ENCODE measurements at places on chromosomes 2 and 18.

- peak; percentile 41 for DNase-seq
These were observed 72.1 kb upstream of the FHL2 start for GRCh38 chr2:105470979-105471378.

- no peak for DNase-seq
These were observed 46.8 kb upstream of the SPOPL start for GRCh38 chr2:138454761-138455160.

DNA sequence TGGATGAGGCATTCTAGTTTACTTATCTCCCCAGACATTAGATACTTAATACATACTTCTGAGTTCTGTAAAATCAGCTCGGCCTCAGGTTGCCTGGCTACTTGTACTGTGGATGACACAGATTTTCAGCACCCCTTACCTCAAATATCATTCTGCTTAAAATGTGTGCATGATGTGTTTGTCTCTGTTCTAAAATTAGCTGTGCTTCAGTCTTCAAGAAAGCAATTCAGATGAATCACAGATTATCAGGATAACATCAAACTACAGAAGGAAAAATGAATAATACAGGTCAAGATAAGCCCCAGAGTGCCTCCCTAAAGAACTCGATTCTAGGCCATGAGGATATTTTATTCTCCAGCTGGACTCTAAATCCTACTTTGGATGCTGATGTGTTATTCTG is 21.3 kb upstream of the MAPRE2 start:
- no peak for DNase-seq

DNA sequence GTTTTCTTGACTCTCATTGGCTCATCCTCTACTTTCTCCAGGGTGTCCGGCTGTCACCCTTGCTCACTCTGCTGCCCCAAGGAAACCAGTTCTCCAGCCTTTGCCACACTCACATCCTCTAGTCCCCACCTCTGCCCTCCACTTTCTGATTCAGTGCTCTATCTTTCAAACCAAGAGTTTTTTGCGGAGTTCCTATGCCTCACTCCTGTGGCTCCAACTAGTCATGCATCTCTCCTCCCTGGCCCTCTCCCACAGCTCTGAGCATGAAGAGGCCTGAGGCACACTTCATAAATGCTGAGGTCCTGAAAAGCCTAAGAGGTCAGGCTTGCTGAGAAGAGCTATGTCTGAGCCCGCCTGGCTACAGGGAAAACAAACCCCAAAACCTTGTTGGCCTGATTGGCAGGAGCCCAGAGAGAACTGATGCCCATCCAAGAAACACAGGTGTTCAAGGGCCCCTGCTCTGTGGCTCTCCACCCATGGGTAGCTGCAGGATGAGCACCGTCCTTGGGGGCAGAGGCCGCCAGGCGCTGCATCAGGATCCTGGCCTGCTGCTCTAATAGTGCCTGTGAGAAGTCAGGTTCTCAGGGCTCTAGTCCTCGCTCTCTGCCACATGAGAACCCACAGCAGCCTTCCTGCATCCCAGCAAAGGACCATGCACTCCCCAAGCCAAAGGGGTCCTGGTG is 42.1 kb downstream of the HS1BP3 start:
- DNase-seq = peak; percentile 54

DNA sequence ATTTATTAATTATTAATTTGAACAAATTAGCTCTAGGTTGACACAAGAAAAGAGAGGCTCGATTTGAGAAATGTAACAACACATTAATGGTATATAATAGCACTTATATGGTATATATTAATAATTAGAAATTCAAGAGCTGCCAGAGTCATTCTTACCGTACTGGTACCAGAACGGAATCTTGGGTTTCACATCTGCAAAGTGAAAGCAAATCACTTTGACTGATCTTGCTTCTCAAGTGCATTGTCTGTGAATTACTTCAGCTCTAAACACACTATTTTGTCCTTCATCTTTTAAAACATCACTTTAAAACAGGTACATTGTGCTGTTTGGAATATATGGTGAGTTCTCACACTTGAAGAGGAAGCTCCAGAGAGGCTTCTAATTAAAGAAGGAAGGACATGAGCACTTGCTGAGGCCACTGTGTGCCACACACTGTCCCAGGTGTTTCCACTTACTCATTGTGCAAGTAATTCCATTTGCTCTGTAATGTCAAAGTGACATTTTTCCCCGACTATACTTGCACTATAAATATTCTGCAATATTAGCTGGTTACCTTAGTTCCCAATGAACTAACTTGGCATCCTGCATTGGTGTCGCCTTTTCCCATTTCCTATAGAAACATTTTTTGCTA is 85.8 kb downstream of the PLA2R1 start:
- no peak for DNase-seq

GRCh38 chr2:120204022-120204405 is 19.2 kb downstream of the TMEM185B start:
- DNase-seq = no peak

- DNase-seq = no peak
These were observed 75.7 kb upstream of the OTOS start for GRCh38 chr2:240216167-240216566.

GRCh38 chr18:25735459-25735858 is 355.0 kb downstream of the SS18 start:
- DNase-seq = no peak

- no peak for DNase-seq
These were observed 169.5 kb downstream of the SRBD1 start for GRCh38 chr2:45441571-45441970.

DNA sequence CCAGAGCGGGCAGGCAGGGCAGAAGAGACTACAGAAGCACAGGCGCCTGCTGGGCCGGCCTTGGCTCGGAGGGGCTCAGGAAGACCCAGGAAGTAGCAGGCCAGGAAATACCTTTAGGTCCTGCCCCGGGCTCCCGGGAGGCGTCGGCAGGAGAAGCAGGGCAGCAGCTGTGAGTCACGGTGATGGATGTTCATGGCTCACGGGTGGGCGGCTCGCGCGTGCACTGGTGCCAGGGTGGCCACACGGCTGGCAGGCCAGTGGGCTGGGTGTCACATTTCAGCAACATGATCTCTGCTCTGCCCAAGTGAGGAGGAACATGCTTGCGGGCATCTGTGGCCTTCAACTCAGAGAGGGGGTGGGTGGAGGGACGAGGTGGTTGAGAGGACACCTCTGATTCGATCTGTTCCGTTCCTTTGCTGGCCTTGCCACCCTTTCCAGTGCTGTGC is 139.3 kb downstream of the KLHL29 start:
- DNase-seq = no peak

- no peak for DNase-seq
These were observed 389.5 kb downstream of the RND3 start for GRCh38 chr2:150097901-150098531.

- DNase-seq = no peak
These were observed 81.2 kb downstream of the PDCL3 start for GRCh38 chr2:100643906-100644501.

GRCh38 chr2:37561615-37562569 is 109.5 kb downstream of the CDC42EP3 start:
- no peak for DNase-seq

- DNase-seq = no peak
These were observed 93.3 kb downstream of the ALPK2 start for GRCh38 chr18:58535340-58536201.

- DNase-seq = no peak
These were observed 2.8 kb downstream of the C1D start for GRCh38 chr2:68059784-68060525.

DNA sequence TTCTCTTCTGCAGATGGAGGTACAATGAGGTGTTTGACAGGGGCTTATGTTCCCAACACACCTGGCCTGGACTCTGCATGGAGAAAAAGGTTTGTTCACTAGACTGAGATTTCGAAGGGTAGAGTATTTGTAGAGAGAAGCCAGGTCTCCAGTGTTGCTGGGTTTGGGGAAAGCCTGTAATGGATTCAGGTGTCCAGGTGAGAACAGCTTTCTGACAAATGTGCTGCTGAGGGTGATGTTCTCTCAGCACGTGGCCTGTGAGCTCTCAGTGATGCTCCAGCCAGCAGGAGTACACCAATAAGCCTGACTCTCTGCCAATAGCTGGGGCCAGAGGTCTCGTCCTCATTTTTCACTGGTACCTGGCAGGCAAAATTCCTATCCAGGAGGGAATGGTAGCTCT is 43.8 kb upstream of the ARHGAP25 start:
- DNase-seq = no peak

- no peak for DNase-seq
These were observed 46.4 kb upstream of the NPAS2 start for GRCh38 chr2:100773538-100773937.

DNA sequence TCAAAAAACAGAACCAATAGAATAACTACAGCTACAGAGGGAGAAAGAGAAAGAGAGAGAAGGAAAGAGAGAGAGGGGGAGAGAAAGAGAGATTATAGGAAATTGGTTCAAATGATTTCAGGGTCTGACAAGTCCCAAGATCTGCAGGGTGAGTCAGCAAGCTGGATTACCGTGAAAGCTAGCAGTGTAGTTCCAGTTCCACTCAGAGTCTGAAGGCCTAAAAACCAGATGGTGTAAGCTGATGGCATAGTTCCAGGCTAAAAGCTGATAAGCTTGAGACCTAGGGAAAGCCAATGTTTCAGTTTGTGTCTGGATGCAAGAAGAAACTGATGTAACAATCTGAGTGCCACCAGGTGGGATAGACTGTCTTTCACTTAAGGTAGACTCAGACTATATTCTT is 397.7 kb downstream of the TRIB2 start:
- DNase-seq = no peak

DNA sequence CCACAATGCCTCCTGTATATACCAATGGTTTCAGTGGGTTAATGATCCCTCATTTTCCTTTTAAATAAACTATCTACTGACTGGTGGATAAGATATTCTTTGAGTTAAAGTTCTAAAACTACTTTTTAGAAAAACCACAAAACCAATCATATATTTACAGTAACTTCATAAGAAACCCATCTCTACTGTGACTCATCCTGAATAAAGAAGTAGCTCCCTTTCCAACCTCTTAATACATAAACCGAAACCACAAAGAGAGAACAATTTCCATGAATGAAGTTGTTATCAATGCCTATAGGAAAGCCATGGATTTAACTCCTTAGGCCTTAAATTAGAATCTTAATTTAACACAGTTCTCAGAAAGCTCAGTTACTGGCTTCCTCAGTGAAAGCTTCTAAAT is 227.0 kb upstream of the SMAD7 start:
- DNase-seq = no peak

- no peak for DNase-seq
These were observed 73.3 kb upstream of the FSIP2 start for GRCh38 chr2:185665251-185665814.

DNA sequence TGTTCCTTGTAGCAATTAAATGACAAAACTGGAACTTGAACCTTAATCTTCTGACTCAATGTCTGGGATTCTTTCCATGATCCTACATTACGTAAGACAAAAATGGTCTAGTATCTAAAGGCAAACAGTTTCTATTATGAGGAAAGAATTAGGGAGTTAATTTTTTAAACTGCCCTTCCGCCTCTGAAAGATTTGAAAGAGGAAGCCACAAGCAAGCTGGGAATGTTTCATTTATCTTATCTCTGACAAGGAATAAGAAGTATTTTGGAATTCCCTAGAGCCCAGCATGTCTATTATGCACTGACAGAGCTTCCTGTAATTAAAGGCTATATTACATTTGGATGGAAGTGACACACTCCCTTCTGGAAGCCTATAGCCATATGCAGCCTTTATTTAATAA is 558.8 kb upstream of the CDH2 start:
- no peak for DNase-seq

- DNase-seq = no peak
These were observed 278.7 kb upstream of the RAB12 start for GRCh38 chr18:8330575-8330974.

DNA sequence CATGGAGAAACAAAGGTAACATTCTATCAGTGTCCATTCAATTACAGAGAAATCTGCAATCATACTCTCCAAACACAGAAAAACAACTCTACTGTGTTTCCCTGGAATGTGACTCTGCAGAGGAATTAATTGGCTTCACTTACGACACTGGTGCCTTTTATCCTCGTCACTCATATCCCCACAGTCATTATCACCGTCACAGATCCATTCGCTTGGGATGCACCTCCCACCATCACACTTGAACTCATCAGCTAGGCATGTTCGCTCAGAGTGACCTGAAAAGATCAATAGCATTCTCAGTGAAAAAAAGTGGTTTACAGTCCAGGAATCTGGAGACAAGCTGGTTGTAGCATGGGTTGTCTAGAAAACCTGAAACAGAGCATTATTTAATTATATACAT is 124.3 kb downstream of the DHRS9 start:
- DNase-seq = no peak

GRCh38 chr2:118584062-118584749 is 263.2 kb downstream of the EN1 start:
- no peak for DNase-seq

GRCh38 chr2:152710713-152711112 is 6.5 kb downstream of the PRPF40A start:
- DNase-seq = no peak

GRCh38 chr18:44841752-44842587 is 161.3 kb downstream of the SETBP1 start:
- no peak for DNase-seq

DNA sequence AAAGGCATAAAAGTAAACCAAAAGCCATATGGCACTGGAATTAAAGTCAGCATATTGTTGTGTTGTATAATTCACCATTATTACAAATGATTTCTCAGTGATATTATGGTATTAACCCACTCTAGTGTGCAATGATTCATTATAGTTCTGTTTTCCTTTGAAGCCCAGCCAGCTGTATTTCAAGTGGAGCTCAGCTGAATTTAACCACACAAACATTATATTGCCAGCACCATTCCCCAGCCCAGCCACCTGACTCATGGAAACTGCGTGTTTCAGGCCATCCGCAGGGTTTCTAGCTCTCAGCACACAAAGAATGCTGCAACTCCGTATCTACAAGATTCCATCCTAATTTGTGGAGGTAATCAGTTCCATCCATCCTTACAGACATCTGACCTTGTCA is 166.8 kb upstream of the CHAC2 start:
- peak; percentile 62 for DNase-seq

DNA sequence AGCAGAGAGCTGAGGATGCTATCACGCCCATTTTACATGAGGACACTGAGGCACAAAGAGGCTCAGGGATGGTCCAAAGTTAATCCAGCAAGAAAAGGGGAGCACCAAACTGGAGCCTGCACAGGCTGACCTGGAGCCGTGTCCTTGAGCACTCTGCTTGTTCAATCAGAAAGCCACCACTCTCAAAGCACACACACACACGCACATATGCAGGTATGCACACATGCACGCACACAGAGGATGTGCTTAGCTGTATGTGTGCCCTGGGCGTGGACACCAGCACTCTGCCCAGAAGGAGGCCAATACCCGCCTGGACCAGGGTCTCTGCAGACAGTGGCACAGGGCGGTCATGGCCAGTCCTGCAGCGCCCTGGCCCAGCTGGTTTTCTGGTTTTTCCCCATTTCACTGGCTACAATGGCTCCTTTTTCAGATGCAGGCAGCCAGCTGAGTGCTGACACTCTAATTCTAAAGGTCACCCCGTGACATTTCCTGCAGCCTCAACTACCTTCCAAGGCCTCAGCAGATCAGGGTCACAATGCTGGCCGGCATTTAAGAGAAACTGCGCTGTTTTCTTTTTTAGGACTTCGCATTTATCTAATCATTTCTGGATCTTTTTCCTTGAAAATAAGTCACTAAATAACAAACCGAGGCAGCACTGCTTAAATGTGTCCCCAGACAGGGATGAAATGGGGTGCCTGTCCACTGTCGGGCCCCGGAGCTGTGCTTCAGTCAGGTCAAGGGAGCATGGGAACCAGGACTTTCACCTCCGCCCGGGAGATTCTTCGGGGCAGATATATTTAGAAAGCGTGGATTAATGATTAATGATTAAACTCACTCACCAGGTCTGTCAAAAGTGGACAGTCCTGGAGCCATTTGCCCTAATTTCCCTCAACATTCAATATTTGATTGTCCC is 104.5 kb downstream of the HDAC4 start:
- DNase-seq = no peak
